ENCODE measurements at places on chromosomes 16 and 17. TPM values are rescaled to one million over a fixed set of nuclear protein-coding genes. Genes with fewer than 3 reads are reported as not detected.
A peak's percentile ranks its signal among the peaks of the same experiment; 100 is the strongest.

Gene TP53TG3
- total RNA-seq, result not detected

DNA sequence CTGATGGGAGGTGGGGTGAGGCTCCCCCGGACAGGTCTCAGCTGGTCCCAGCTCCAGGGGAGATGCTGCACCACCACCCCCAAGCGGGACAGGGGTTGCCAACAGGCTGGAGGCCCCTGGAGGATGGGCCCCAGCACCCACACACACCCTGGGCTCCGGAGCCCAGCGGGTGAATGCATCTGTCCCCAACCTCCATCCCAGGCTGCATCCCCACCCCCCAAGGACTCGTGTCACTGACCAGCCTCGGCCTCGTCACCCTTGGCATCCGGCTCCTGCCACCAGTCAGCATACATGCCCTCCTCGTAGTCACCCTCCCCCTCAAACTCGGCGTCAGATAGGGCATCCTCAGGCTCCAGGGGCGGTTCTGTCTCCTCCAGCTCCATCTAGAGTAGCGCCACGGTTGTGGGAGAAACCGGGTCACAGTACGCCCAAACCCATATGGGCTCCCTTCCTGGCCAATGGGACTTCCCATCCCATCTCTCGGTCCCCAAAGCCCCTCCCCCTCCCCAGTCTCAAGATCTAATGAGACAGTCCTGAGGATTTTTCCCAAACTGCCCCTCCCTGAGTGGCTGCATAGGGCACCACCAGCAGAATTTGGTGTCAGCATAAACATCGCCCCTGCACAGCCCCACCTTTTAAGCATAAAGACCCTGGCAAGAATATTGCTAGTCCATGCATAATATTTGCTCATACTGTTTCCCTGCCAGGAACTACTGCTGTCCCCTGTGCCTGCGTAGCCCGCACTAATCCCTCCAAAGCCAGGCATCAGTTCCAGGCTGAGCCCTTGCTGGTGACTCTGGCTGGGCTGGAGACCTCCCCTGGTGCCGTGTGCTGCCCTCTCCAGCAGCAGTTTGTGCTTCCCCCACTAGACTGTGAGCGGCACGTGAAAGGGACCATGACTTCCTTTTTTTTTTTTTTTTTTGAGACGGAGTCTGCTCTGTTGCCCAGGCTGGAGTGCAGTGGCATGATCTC is 8.4 kb downstream of the P3H4 start:
- H3K27me3 ChIP-seq, result peaks cover 2% of the 10 kb centered on the region
- H3K4me3 ChIP-seq, result peak overlapping the region; percentile 54
- H3K36me3 ChIP-seq, result no peaks in the 10 kb centered on the region
- no peak overlapping the region for H3K27ac ChIP-seq
- H3K4me1 ChIP-seq, result peaks cover 18% of the 10 kb centered on the region

DNA sequence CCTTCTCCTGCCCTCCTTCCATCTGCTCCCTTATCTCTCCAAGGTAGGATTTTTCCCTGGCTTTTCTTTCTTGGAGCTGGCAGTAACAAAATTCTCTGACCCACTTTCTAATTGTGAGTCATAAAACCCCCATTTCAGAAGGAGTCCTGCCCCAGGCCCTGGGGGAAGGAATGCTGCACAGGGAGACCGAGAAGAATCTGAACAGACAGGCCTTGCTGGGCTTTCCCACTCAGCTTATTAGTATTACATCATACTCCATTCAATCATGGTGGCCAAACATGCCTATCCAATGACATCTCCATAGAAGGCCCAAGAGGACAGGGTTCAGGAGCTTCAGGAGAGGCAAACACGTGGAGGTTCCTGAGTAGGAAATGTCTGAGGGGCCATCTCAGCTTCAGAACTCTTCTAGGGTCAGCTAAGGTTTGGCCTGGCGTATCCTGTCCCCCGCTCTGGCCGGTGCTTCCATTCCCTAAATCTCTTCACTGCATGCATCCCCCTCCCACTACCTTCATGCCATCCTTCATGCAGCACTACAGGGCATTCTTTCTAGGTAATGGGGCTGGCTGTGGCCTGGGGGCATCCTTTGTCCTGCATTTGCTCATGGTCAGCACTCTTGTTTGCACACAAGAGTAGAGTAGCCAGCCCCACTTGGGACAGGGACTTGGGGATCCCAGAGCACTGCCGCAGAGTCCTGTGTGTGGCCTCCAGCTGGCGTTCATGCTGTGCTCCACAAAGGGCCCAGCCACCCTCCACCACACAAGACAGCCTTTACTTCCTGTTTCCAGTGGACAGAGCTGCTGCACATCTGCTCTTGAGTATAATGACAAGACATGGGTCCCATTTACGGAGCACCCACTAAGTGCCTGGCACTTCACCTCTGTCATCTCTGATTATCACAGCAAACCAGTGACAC is 8.2 kb downstream of the SLC6A2 start:
- H3K27me3 ChIP-seq, result peaks cover 37% of the 10 kb centered on the region
- H3K4me3 ChIP-seq, result no peak overlapping the region
- no peaks in the 10 kb centered on the region for H3K4me1 ChIP-seq
- no peak overlapping the region for H3K27ac ChIP-seq
- no peaks in the 10 kb centered on the region for H3K36me3 ChIP-seq

Gene AATK
- total RNA-seq, result 6.0 TPM

DNA sequence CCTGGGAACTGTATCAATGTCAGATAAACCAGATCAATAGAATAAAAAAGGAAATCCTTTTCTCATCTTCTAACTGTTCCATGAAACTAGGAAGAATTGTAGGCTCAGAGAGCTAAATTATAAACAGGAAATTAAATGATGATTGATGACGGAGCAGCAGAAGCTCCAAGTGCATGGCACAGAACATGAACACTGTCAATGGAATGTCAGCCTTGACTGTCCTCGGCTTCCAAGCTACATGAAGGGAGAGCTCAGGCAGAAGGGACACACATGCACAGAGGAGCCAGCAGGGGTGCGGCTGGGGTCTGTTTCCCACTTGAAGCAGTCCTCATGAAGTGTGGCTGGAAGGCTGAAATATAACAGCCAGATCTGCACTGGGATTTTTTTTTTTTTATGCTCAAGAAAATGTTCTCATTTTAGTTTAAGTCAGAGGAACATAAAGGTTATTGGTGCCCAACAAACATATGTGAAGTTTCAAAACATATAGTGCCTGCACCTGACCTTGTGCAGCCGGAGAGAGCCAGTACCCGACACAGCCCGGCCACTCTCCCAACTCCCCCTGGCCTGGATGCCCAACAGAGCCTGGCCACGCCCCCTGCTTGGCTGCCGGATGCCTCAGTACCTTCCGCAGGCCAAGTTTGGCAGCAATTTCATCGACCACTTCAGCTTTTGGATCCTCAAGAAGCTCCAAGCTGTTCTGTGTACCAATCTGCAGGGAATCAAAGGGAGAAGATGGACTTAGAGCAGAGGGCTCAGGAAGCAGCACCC is 37.0 kb downstream of the NPLOC4 start:
- peaks cover 6% of the 10 kb centered on the region for H3K36me3 ChIP-seq
- no peak overlapping the region for H3K4me3 ChIP-seq
- no peaks in the 10 kb centered on the region for H3K4me1 ChIP-seq
- H3K27me3 ChIP-seq, result no peaks in the 10 kb centered on the region
- DNase-seq, result no peak

Gene SLC6A2
- not detected for total RNA-seq

GRCh38 chr16:82070656-82071369 is 35.8 kb downstream of the HSD17B2 start:
- no peaks in the 10 kb centered on the region for H3K4me1 ChIP-seq
- DNase-seq, result no peak
- no peak overlapping the region for H3K27ac ChIP-seq
- no peak overlapping the region for H3K4me3 ChIP-seq
- peaks cover 11% of the 10 kb centered on the region for H3K27me3 ChIP-seq

Gene FA2H
- total RNA-seq, result not detected

Gene MEIOC
- total RNA-seq, result 0.70 TPM

Gene SOST
- total RNA-seq, result not detected

- H3K4me1 ChIP-seq, result peaks cover 17% of the 10 kb centered on the region
- DNase-seq, result no peak
Observed at GRCh38 chr16:73232555-73233328, 184.8 kb upstream of the ZFHX3 start.

Gene KRTAP16-1
- total RNA-seq, result not detected

Gene RHOT2
- total RNA-seq, result 189 TPM

All from neural crest cell (in vitro differentiated cells).